ENCODE measurements at places on chromosomes 7 and 10. TPM values are rescaled to one million over a fixed set of nuclear protein-coding genes. Genes with fewer than 3 reads are reported as not detected.

The NKX2-3 gene
- polyA plus RNA-seq: not detected

The NPC1L1 gene
- 2.4 TPM for polyA plus RNA-seq

- DNase-seq: no peak
These were observed 139.4 kb downstream of the SKIDA1 start for GRCh38 chr10:21385996-21386585.

GRCh38 chr7:120996333-120996987 lies 7.9 kb downstream of the CPED1 start:
- DNase-seq: peak; percentile 33

- DNase-seq: no peak
These were observed 650 bp upstream of the TM9SF3 start for GRCh38 chr10:96587264-96588059.
